Fibroblast of skin of back (primary cell): ENCODE measurements at places on chromosomes 3 and 15.

GRCh38 chr3:120524171-120524923 lies 71.8 kb upstream of the NDUFB4 start:
- DNase-seq: peak; percentile 62

- peak; percentile 32 for DNase-seq
Observed at GRCh38 chr3:112136959-112137693, 4.1 kb upstream of the GCSAM start.

GRCh38 chr3:37162501-37163245 lies 11.7 kb downstream of the LRRFIP2 start:
- DNase-seq: no peak

DNA sequence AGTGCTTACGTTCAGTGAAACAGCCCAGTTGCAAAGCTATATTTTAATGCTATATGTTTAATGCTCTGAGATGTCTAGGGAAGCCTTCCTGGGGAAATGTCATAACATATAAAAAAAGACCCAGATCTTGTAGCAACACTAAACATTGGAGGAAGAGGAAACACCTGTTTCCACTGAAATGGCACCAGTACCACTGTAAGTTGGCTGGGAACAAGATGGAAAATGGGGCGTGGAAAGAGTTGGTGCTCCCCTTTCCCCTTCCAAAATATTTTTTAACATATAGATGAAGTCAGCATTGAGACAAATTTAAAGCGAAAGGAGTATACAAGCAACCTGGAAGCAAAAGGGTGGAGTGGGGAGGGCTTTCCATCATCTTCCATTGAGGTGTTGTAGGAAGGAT lies 289.9 kb upstream of the COL8A1 start:
- no peak for DNase-seq

- DNase-seq: no peak
Observed at GRCh38 chr3:43102773-43103480, 3.0 kb downstream of the POMGNT2 start.

- no peak for DNase-seq
Observed at GRCh38 chr15:77480859-77481633, 60.4 kb downstream of the HMG20A start.

DNA sequence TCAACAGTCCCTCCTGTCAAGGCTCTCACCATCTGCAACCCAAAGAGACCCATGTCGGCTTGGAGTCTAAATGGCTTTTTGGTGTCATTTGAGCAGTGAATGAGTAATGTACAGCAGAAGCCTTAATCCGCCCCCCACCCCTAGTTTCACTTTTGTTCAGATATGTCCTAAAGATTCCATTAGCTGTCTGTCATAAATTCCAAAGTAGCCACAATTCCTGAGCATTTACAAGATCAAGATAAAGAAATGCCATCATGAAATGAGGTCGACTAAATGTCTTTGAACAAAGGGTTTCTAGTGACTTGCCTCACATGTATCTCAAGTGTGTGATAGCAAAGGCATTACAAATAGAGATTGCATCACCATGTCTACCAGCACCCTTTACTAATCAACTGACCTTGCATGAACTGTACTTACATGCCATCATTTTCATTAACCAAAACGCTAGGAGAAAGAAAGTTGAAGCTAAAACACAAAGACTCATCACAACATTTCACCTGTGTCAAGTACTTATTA lies 123.8 kb upstream of the PHLDB2 start:
- DNase-seq: peak; percentile 99

DNA sequence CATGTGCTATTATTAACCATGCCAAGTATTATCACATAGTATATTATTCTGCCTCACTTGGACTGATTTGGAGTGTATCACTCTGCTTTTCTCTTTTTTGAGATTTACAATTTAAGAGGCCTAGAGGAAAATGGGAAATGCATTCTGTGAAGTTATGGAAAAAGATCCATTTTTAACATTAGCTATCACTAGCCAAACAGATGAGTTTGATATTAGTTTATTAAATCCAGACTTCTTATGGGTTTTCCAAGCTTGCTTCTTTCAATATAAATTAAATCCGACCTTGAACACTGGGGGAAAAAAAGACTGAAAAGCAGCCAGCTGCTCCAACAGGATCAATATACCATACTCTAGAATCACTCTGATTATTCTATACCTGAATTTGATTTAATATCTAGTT lies 30.1 kb upstream of the PLOD2 start:
- no peak for DNase-seq

DNA sequence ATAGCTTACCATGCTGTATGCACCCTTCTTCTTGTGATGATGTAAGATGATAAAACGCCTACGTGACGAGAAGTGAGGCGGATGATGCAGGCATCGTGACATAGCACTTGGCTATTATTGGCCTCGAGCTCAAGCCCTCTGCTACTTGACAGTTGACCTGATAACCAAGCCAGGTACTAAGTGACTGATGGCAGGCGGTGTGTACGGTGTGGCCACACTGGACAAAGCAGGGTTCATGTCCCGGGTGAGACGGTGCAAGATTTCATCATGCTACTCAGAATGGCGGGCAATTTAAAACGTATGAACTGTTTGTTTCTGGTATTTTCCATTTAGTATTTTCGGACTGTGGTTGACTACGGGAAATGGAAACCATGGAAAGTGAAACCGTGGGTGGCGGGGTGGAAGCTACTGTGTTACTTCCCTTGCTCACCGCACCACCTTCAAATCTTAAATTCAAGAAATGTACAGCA lies 57.7 kb downstream of the SLC12A8 start:
- no peak for DNase-seq

GRCh38 chr3:156174229-156174847 lies 54.0 kb downstream of the KCNAB1 start:
- peak; percentile 26 for DNase-seq

- DNase-seq: peak; percentile 94
Observed at GRCh38 chr3:72310419-72311380, 525.8 kb upstream of the PROK2 start.

DNA sequence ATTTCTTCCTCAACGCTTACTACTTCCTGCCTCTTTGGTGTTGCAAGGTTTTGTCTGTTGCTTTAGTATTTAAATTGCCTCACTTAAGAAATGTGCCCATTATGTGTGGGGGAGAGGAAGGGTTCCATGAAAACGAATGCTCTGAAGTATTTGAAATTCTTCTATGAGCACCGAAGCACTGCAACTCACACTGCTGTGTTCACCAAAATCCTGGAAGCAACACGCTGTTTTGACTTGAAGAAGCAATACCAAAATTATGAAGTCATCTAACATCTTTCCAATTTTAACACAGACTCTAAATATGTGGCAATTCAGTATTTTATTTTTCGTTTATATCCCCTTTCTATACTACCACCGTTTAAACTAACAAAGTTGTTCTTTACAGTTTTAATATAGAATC lies 101.5 kb downstream of the RBMS3 start:
- DNase-seq: peak; percentile 74

GRCh38 chr3:189338366-189338765 lies 166.6 kb downstream of the TPRG1 start:
- no peak for DNase-seq

GRCh38 chr15:52557274-52557641 lies 11.6 kb downstream of the ARPP19 start:
- DNase-seq: peak; percentile 27

GRCh38 chr3:136532766-136533165 lies 219.4 kb downstream of the STAG1 start:
- no peak for DNase-seq

DNA sequence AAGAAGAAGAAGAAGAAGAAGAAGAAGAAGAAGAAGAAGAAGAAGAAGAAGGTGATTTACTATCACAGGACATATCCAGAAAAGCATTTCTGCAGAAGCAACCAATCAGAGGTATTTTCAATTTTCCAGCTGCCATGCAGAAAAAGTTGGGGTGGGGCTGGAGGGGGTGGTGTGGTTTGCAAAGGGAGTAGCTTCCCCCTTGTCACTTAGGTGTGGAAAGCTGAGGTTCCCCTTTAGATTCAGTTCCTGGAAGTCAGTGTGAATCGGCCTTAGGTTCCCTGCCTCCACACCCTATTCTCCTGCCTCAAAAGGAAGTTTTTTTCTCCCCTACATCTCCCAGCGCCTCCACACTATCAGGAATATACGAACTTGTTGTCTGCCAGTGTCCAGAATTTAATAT lies 276.7 kb upstream of the ARRDC4 start:
- DNase-seq: no peak

GRCh38 chr3:192851821-192852372 lies 65.8 kb downstream of the MB21D2 start:
- DNase-seq: peak; percentile 71

- DNase-seq: no peak
Observed at GRCh38 chr3:125192190-125193035, 20.1 kb downstream of the SLC12A8 start.

DNA sequence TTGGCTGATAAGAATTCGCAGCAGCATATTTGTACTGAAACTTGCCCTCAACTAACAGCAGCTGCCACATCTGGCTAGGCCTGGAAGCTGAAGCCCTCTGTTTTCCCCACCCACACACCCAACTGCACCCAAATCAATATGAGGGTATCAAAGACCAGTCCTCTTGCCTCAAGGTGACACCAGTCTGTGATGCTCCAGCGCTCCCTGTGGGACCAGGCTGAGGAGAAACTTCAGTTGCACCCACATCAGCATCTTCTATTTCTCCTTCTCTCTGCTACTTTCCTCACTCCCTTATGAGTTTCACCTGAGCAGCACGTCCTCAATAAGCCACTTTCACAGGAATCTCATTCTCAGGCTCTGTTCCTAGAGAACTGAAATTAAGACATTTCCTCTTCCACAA lies 18.7 kb upstream of the GRAMD1C start:
- DNase-seq: no peak

DNA sequence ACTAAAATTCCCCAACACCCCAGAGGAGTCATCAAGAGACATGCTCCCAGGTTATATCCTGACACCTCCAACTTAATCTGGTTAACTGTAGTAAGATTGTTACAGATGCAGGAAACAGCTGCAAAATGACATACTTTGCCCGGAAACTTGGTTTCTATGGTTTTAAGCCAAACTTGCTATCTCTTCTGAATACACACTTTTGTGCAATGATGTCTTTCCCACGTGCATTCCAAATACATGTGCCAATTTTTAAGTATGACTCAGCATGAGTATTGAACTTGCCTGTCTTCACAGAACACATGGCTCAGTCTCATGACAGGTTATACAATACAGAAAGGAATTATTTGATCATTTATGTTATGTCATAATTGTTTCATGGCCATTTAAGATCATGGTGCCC lies 207.0 kb upstream of the DCBLD2 start:
- DNase-seq: peak; percentile 94

DNA sequence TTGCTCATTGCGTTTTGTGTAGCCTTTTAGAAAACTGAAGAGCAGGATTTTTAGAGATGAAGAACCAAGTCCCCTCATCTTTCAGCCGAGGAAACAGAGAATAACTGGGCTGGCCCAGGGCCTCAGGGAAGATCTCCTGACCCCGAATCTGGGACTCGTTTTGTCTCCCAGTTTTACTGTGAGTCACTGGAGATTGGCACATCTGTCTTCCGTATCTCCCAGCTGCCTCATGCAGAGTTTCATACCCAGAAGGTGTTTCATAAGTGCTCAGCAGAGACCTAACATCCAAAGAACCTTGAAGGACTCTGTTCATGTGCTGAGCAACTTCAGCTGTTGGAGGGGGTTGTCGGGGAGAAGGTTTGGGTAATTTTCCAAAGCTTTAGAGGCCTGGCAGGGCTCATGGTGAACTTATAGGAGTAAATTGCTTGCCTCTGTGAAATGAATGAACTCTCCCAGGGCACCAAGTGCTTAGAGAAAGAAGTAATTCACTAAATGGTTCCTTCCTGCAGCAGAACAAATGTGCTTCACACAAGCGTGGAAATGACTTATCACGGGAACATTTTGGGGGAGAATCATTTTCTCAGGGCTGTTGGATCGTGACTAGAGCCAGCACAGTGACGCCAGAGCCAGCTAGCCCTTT lies 121.4 kb downstream of the FAM43A start:
- DNase-seq: peak; percentile 10

DNA sequence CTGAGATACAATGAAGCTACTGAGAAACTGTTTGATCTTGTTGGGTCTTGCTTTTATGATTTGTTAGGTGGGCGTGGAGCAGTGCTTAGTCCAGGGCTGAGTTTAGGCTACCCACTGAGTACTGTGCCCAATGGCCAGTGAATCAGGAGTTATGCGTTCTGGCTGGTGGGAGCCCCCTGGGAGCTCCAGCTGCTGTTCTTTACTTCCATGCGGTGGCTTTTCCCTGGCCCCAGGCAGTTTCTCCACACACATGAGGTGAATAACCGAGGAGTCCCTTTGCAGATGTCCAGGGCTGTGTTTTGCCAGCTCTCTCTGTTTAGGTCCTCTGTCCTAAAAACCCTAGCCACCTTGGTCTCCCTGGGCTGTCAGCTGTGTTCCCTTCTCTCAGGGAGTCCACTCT lies 106.5 kb downstream of the KLF13 start:
- DNase-seq: no peak

GRCh38 chr3:24166515-24166914 lies 221.4 kb downstream of the NR1D2 start:
- no peak for DNase-seq

DNA sequence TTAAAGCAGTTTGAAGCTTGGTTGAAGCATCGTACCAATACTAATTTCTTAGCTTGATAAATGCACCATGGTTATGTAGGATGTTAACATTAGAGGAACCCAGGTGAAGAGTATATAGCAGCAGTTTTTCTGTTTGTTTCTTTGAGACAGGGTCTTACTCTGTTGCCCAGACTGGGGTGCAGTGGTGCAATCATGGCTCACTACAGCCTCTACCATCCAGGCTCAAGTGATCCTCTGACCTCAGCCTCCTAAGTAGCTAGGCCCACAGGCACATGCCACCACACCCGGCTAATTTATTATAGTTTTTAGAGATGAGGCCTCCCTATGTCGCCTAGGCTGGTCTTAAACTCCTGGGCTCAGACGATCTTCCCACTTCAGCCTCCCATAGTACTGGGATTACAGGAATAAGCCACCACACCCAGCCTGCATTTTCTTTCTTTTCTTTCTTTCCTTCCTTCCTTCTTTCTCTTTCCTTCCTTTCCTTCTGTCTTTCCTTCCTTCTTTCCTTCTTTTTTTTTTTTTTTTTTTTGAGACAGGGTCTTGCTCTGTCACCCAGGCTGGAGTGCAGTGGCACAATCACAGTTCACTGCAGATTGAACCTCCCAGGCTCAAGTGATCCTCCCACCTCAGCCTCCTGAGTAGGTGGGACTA lies 6.1 kb downstream of the PEAK1 start:
- no peak for DNase-seq

GRCh38 chr15:63905131-63905530 lies 71.4 kb upstream of the HERC1 start:
- no peak for DNase-seq

DNA sequence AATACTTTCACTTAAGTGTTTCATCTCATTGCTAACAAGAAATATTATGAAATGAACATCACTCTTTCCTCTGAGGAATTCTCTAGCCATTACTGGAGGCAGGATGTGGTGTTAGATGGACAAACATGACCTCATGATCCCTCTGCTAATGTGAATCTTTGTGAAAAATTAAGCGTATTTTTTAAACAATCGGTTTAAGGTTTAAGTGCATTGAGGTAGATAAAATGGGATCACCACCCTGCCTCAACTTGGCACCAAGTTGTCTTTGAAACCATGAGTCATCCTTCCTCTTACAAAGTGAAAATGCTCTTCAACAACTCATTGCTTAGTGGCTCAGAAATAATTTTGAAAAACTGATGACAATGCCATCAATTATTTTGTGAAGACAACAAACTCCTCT lies 76.0 kb upstream of the DCBLD2 start:
- DNase-seq: peak; percentile 84

GRCh38 chr3:182487143-182487542 lies 306.2 kb upstream of the ATP11B start:
- DNase-seq: peak; percentile 21
